Activated CD4-positive, alpha-beta T cell treated with anti-CD3 and anti-CD28 coated beads, Interleukin-2, amount 50 U/mL, for 48 hours (primary cell): ENCODE measurements at places on chromosomes 5 and 9.

DNA sequence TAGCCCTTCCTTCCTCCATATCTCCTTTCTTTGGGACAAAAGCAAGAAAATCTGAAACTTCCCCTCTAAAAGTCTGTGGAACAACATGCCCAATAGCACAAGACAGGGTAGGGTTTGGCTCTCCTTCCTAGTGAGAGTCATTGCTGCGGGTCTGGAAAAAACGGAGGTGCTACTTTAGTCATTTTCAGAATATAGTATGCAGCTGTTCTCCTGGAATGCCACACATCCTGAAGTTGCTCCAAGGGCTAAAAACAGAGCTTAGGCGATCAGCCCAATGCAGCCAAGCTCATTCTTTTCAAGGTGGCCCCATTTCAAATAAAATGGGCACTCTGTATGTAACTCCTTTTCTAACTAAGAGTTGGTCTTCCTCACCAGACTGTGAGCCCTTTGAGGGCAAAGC is 39.5 kb upstream of the MYOT start:
- DNase-seq = no peak

DNA sequence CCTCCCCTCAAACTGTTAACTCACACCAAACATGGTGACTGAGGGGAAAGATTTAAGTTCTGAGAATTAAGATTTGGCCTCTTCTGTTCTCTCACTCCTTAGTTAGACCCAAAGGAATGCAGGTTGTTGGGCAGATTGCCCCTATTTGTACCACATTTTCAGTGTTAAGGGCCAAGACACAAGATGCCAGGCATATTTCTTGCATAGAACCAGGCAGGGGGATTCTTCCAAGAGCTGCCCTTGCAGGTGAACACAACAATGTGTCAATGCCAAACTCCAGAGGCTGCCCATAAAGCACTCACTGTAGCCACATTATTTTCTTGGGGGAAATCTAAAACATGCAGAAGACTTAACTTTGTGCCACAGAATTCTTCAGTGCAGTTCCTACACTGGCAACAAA is 14.7 kb downstream of the MPDZ start:
- DNase-seq = no peak

DNA sequence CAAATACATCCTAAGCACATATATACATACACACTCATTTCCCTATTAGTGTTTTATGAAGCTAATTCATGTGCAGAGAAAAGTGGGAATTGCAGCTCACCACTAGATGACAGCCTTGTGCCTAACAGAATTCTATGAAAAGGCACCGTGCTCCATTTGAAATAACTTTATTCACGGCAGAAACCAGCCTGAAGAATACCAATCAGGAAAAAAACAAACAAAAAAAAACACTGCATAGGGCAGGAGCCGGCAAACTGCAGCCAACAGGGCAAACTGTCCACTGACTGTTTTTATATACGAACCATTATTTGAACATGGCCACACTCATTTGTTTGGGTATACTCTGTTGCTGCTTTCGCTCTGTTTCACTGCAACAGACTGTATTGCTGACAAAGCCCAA is 33.6 kb downstream of the ERMP1 start:
- DNase-seq = no peak

GRCh38 chr5:132421462-132421861 is 52.0 kb downstream of the SLC22A5 start:
- no peak for DNase-seq

GRCh38 chr5:95241635-95242034 is 43.3 kb downstream of the MCTP1 start:
- no peak for DNase-seq

GRCh38 chr9:72937545-72937944 is 15.3 kb downstream of the ALDH1A1 start:
- DNase-seq = no peak

- DNase-seq = no peak
Observed at GRCh38 chr5:141430332-141431113, at the start of gene PCDHGA12. PCDHGA12 (plus strand) TSS chr5:141430507; CDS start chr5:141430760, 253 bp downstream.

- peak; percentile 17 for DNase-seq
Observed at GRCh38 chr9:121744002-121744686, 92.7 kb downstream of the DAB2IP start.

GRCh38 chr5:151492729-151493128 is 45.3 kb downstream of the SLC36A1 start:
- peak; percentile 14 for DNase-seq

DNA sequence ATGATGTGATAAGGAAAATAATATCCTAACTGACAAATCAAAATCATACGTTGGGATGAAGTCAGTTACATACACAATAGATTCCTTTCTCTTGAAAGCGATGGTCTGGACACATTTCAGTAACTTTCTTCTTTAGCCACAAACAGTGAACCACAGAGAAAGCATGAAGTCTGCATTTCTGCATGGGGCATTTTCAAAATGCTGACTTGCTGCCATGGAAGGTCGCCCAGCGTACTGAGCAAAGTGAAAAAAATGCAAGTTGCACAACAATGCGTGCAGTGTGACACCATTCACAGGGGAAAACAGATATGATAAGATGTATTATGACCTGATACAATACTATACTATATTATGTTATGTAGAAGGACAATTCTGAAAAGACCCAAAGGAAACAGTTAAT is 146.3 kb downstream of the SNX18 start:
- DNase-seq = no peak

DNA sequence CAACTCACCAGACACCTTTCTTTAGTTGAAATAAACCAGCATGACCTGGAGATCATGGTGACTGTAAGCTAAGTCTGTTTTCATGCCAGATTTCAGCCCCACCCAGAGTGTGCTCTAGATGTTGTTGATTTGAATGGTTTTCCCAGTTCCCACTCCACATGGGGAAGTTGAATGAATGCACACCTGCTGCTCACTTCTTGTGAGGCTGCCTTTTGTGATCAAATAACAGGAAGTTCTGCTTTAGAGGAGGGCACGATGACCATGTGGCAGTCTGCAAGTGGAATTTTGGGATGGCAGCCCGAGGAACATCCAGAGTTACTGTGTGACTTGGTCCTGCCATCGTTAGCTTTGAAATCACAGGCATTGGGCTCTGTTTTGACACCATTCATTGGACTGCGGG is 18.7 kb downstream of the SLC46A2 start:
- no peak for DNase-seq

DNA sequence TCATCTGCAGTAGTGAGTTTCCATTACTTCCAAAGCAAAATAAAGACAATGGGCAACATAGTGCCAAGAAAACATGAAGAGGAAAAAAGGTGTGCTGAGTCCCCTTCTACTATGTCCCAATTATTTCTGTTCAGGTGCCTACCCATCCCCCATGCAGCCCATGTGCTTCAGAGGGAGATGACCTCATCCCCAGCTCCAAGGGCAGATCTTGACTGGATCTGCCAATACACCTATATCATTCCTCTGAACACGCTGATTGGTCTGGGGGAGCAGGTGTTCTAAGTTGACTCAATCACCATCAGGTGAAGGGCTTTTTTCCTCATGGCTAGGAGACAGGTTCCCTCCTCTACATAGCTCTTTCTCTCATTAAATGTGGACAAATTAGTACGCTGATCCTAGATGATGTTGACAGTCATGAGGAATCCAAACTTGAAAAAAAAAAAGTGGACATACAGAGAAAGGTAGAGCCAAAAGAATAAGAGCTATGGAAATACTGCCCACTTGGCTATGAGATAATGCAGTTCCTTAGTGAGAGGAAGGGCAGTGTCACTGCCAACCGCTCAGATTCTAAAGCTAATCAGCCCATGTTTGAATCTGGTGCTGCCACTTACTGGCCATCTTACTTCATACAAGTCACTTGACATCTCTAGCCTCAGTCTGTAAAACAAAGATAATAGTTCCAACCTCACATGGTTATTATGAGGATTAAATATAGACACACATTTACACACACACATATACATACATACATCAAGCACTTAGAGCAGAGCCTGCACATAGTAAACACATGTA is 23.1 kb downstream of the PRELID2 start:
- DNase-seq = no peak

GRCh38 chr9:79665369-79665768 is 93.6 kb downstream of the TLE4 start:
- no peak for DNase-seq

DNA sequence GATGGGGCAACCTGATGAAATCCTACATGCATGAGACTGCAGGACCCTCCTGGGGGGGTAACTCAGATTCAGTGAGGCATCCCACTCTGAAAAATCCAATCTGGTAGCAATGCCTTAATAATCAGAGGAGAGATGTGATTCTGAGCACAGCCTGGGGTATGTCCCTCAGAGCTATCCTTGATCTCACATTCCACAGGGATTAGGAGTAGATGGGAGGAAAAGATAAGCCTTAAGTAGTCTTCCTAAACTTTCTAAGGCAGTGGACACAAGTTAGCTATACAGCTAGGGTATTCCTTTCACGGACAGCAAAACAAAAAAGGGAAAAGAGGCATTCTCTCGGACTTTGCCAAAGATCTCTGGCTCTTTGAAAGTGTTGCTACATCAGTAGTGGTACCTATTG is 3.9 kb upstream of the SPATA9 start:
- no peak for DNase-seq

DNA sequence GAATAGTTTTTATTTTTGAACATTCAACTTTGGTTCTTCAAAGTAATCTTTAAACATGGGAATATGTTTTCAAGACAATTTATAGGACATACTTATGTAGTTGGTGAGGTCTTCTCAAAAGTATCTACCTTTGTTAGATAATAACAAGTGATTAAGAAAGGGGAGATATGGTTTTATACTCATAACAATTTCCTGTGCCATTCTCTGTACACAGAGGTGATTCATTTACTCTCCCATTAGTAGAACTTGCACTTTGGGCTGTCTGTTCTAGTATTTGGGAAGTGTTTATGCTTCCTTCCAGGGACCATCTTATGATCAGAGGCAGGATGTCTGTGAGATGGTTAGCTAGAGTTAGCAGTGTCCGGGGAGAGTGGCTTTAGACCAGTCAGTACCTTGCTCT is 15.2 kb downstream of the LSM11 start:
- no peak for DNase-seq

- no peak for DNase-seq
Observed at GRCh38 chr5:100595152-100595811, 60.1 kb downstream of the FAM174A start.

GRCh38 chr9:138062196-138062595 is 184.6 kb downstream of the CACNA1B start:
- no peak for DNase-seq

GRCh38 chr5:123511290-123511647 is 708 bp upstream of the CSNK1G3 start:
- no peak for DNase-seq

GRCh38 chr5:14400085-14400484 is 181.5 kb upstream of the OTULINL start:
- no peak for DNase-seq

DNA sequence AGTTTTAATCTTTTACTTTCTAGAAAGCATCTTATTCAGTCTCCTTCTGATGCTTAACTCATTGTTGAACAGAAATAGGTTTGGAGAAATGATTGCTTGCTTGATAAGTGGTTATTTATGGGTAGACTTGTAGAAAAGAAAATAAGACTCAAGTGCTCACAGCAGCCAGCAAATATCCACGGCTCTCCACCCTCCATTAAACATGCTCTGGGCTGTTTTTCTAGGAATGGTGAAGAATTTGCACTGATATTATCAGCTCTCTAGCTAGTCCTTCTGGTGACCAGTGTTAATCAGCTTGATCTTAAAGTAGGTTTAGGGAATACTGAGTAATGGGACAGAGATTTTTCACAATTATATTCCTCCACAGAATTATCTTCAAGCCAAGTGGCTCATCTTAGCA is 60.6 kb downstream of the SLC1A3 start:
- DNase-seq = no peak

DNA sequence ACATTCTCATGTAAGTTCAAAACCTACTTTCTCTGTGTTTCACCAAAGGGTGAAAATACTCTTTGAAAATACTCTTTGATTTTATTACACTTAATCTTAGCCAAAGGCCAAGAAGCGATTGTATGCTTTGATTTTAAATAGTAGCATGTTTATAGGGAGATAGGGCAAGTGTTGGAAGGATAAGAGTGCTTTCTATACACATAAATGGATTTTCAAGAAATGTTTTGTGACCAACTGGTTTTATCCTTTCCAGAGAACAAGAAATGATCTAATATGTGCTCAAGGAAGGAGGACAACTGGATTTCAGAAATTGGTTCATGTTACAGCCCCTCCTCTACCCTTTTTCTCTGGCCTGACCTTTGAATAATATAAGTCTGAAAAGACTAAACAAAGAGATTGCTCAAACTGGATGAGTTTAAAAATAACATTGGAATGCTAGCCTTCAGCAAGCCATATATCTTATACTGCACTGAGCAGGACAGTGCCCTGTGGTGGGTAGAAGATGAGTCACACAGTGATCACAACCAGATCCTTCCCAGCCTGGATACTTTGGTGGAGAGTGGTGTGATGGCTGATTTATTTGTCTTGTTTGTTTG is 13.1 kb downstream of the PALM2AKAP2 start:
- no peak for DNase-seq

DNA sequence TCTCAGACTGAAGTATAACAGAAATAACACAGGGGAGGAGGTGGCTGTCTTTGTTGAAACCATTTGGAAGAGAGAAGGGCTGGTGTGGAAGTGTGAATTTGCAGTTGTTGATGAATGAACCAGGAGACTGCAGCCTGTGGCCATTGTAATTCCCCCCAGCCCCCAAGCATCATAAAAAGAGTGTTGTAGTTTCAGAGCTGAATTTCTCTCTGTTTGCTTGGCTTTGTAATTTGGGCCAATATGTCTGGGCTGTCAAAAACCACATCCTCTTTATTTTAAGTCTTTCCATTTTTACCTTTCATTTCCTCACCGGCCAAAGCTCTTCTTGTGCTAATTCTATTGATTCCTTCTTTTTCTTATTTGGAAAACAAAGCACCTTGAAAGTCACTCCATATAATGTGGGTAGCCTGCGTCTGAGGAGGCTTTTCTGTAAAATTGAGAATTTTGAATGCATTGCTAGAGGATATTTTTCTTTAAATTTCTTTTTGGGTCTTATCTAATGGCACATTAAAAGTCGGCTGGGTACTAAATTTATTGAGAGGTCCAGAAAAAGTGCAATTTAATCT is 383.3 kb downstream of the OSTF1 start:
- no peak for DNase-seq

GRCh38 chr5:39283231-39283818 is 64.0 kb upstream of the FYB1 start:
- no peak for DNase-seq

DNA sequence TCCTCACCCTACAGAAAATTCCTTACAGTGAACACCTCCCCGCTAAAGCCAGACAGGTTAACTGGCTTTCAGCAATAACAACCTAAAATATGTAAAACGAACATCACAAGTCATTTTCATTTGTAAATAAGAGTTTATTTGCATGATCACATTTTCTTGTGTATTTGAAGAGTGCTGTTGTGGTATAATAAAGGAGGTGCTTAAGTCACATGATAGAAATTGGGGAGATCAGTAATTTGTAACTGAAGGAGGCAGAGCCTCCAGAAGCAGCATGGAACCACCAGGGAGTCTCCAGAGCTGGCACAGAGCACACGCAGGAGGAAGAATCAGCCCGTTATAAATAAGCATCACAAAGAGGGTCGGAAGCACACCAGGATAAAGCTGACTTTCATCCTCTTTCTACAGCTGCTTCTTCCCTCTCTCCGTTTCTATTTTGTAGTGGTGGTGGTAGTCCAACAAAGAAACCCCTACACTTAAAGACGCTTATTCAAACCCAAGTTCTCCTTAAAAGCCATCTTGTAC is 210.6 kb downstream of the MAPKAP1 start:
- no peak for DNase-seq

GRCh38 chr9:93053781-93054331 is 4.6 kb upstream of the SUSD3 start:
- DNase-seq = no peak

- DNase-seq = no peak
Observed at GRCh38 chr5:83000428-83000827, 76.8 kb downstream of the TMEM167A start.
